Kidney (tissue), 22 donors: ENCODE measurements at places on chromosomes 7 and 10.

GRCh38 chr10:30986053-30986555 lies 45.6 kb downstream of the ZNF438 start:
- H3K4me3 ChIP-seq: no peak overlapping the region
- no peak overlapping the region for H3K27ac ChIP-seq
- no peaks in the 10 kb centered on the region for H3K4me1 ChIP-seq
- H3K36me3 ChIP-seq: no peaks in the 10 kb centered on the region
- no peaks in the 10 kb centered on the region for H3K27me3 ChIP-seq

DNA sequence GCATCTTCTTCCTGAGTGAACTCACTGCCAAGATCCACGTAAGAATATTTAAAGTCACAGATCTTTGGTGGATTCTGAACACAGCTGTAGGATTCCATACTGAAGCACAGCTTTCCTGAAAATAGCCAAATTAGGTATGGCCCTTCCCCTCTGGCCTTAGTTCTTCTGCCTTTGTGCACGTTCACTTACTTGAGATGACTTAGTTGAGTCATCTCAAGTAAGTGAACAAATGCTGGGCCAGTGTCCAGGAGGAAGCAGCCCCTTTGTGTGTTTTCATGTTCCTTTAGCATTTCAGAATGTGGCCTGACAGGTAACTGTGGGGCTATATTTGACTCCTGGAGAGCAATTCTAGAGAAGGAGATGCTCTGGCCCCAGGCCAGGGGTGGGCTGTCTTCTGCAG lies 51.5 kb downstream of the CCNY start:
- H3K4me3 ChIP-seq: no peak overlapping the region
- H3K27ac ChIP-seq: no peak overlapping the region
- peaks cover 5% of the 10 kb centered on the region for H3K4me1 ChIP-seq
- no peaks in the 10 kb centered on the region for H3K36me3 ChIP-seq

DNA sequence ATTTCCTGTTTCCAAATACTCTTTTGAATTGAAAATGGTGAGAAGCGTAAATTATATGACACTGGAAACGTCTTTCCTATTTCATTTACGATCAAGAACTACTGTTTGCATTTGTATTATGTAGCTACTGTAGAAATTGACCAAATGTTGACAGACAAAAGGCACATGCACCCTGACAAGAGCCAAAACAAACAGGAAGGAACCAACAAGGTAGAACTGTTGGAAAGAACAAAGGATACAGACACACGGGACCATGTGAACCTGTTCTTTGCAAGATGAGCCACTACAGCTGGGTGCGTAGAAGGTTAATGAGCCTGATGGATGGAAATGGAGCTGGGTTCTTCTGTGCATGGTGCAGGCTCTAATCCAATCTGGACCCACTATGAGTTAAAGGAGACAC lies 48.4 kb upstream of the FZD8 start:
- H3K27me3 ChIP-seq: no peaks in the 10 kb centered on the region
- H3K4me3 ChIP-seq: no peak overlapping the region
- H3K27ac ChIP-seq: no peak overlapping the region
- H3K36me3 ChIP-seq: no peaks in the 10 kb centered on the region

GRCh38 chr10:69045441-69046300 lies 42.2 kb upstream of the SRGN start:
- DNase-seq: no peak
- no peak overlapping the region for H3K27ac ChIP-seq
- H3K4me1 ChIP-seq: no peaks in the 10 kb centered on the region
- H3K27me3 ChIP-seq: no peaks in the 10 kb centered on the region
- no peaks in the 10 kb centered on the region for H3K36me3 ChIP-seq
- no peak overlapping the region for H3K4me3 ChIP-seq

DNA sequence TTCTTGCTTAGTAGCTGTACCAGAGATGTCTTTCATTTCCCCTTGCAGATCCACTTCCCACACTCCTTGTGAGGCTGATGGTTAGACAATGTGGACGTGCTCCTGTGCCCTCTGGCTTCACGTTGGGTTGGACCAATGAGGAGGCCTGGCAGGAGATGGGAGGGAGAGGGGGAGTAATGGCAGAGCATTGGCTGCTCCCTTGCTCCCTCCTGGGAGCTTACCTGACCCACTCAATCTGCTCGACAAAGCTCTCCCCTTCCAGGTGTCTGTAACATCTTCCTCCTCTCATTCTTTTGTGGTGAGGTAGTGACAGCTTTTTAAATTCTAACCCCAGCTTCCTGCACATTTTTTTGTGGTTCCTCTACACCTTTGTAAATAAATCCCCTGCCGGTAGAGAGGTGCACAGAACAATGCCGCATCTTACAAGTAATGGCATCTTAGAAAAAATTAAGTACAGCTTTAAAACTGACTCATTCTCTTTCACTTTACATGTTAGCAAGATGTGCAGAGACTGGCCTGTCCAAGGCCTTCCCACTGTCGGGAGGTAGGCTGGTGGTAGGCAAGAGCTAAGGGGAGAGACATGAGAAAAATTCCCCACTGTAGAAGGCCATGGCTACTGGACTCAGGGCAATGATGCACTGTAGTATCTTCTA lies 134.3 kb downstream of the HTR7 start:
- H3K4me3 ChIP-seq: no peak overlapping the region
- no peaks in the 10 kb centered on the region for H3K4me1 ChIP-seq
- H3K27me3 ChIP-seq: no peaks in the 10 kb centered on the region
- no peak for DNase-seq
- no peaks in the 10 kb centered on the region for H3K36me3 ChIP-seq

GRCh38 chr7:74104702-74105101 lies 21.1 kb downstream of the LIMK1 start:
- peaks cover under 1% of the 10 kb centered on the region for H3K36me3 ChIP-seq
- H3K4me3 ChIP-seq: no peak overlapping the region
- H3K27me3 ChIP-seq: no peaks in the 10 kb centered on the region
- no peak overlapping the region for H3K27ac ChIP-seq
- DNase-seq: peak; percentile 79
- H3K4me1 ChIP-seq: no peaks in the 10 kb centered on the region

DNA sequence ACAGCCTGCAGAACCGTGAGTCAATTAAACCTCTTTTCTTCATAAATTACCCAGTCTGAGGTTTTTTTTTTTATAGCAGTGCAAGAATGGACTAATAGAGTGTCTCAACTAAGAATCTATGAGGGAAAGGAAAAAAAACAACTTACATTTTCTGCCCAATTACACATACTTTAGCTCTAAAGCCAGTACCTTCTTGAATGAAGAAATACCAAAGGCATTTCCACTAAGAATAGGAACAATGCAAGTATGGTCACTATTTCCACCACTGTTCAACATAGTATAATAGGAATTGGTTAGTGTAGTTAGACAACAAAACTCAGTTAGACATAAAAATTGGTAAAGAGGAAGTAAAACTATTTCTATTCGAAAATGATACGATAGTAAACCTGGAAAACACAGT lies 37.6 kb downstream of the MICU1 start:
- DNase-seq: no peak
- H3K4me3 ChIP-seq: no peak overlapping the region
- H3K27ac ChIP-seq: no peak overlapping the region
- no peaks in the 10 kb centered on the region for H3K27me3 ChIP-seq
- H3K36me3 ChIP-seq: no peaks in the 10 kb centered on the region
- no peaks in the 10 kb centered on the region for H3K4me1 ChIP-seq

- H3K4me1 ChIP-seq: no peaks in the 10 kb centered on the region
- H3K27me3 ChIP-seq: no peaks in the 10 kb centered on the region
- H3K27ac ChIP-seq: no peak overlapping the region
- H3K36me3 ChIP-seq: no peaks in the 10 kb centered on the region
Measured at GRCh38 chr7:7731732-7732131, 13.3 kb upstream of the RPA3 start.

GRCh38 chr10:17025444-17026295 lies 103.9 kb downstream of the CUBN start:
- H3K27me3 ChIP-seq: no peaks in the 10 kb centered on the region
- no peaks in the 10 kb centered on the region for H3K36me3 ChIP-seq
- H3K4me1 ChIP-seq: peaks cover 7% of the 10 kb centered on the region
- peak overlapping the region; percentile 12 for H3K27ac ChIP-seq
- no peak for DNase-seq

DNA sequence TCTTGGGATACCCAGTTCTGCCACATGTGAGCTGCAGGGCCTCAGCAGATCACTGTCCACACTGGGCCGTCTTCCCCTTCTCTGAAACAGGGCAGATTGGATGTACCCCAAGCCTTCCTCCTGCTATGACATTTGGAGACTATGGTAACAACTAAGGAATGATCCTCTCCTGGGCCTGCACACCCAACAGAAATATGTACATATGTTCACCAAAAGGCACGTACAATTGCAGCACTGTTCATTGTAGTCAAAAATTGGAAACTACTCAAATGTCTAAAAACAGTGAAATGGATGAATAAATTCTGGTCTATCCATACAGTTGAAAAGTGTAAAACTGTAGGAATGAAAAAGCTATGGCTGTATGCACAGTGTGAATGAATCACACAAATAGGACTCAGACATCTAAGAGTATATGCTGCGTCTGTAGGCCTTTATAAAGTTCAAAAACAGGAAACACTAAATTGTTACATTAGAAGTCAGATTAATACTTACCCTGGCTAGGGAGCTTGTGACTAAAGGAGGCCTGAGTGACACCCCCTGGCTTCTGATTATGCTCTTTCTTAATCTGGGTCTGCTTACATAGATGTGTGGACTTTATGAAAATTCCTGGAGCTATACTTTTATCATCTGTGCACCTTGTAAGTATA lies 16.1 kb upstream of the XPNPEP1 start:
- no peak for DNase-seq
- no peaks in the 10 kb centered on the region for H3K36me3 ChIP-seq
- H3K4me3 ChIP-seq: no peak overlapping the region
- no peak overlapping the region for H3K27ac ChIP-seq
- no peaks in the 10 kb centered on the region for H3K4me1 ChIP-seq

- no peak for DNase-seq
- H3K27ac ChIP-seq: no peak overlapping the region
- H3K4me1 ChIP-seq: no peaks in the 10 kb centered on the region
- H3K36me3 ChIP-seq: peaks cover 2% of the 10 kb centered on the region
Measured at GRCh38 chr7:17882685-17883084, 57.6 kb downstream of the SNX13 start.

DNA sequence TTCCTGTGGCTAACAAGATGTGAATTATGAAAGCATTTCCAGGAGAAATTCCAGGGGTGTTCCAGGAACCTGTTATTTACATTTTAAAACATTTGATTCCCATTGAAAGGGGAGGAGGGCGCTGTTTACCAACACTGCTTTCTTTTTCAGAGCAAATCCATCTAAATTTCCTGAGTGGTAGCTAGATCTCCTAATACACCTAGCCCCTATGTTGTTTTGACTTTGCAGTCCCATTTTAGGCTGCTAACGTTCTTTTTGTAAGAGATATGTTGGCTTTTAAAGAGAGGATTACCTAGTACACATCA lies 130.8 kb downstream of the TCF7L2 start:
- no peaks in the 10 kb centered on the region for H3K27me3 ChIP-seq
- DNase-seq: no peak
- no peak overlapping the region for H3K27ac ChIP-seq
- H3K4me3 ChIP-seq: no peak overlapping the region

GRCh38 chr10:72319416-72320254 lies 35.1 kb downstream of the DNAJB12 start:
- H3K27ac ChIP-seq: peak overlapping the region; percentile 92
- no peak overlapping the region for H3K4me3 ChIP-seq
- peak; percentile 93 for DNase-seq
- no peaks in the 10 kb centered on the region for H3K27me3 ChIP-seq
- H3K36me3 ChIP-seq: no peaks in the 10 kb centered on the region

- H3K27me3 ChIP-seq: peaks cover 90% of the 10 kb centered on the region
- H3K4me1 ChIP-seq: no peaks in the 10 kb centered on the region
- no peak for DNase-seq
Measured at GRCh38 chr10:101235766-101236165, 6.5 kb upstream of the LBX1 start.

- no peaks in the 10 kb centered on the region for H3K36me3 ChIP-seq
- H3K27ac ChIP-seq: peak overlapping the region; percentile 1
- H3K4me1 ChIP-seq: peaks cover 5% of the 10 kb centered on the region
- no peaks in the 10 kb centered on the region for H3K27me3 ChIP-seq
- peak overlapping the region; percentile 14 for H3K4me3 ChIP-seq
Measured at GRCh38 chr10:61754587-61755550, 92.1 kb downstream of the CABCOCO1 start.

- H3K4me1 ChIP-seq: peaks cover 4% of the 10 kb centered on the region
- no peak overlapping the region for H3K4me3 ChIP-seq
- H3K27ac ChIP-seq: no peak overlapping the region
Measured at GRCh38 chr7:102236592-102237287, 49.9 kb upstream of the SH2B2 start.
